ENCODE measurements at places on chromosomes 12 and 14. TPM values are rescaled to one million over a fixed set of nuclear protein-coding genes. Genes with fewer than 3 reads are reported as not detected.

FZD10 gene
- not detected for total RNA-seq

ARMH4 gene
- 0.59 TPM for total RNA-seq

ARHGAP9 gene
- not detected for total RNA-seq

DIO2 gene
- not detected for total RNA-seq

A2M gene
- total RNA-seq: 45.0 TPM

SLC38A4 gene
- total RNA-seq: 0.10 TPM

CYP46A1 gene
- total RNA-seq: 0.15 TPM

TSPAN19 gene
- not detected for total RNA-seq

SCYL2 gene
- total RNA-seq: 32.1 TPM

RPL36AL gene
- 206 TPM for total RNA-seq

LRP1 gene
- 0.40 TPM for total RNA-seq

RNASE1 gene
- 182 TPM for total RNA-seq

CCDC38 gene
- total RNA-seq: 0.15 TPM

PRKD1 gene
- 7.8 TPM for total RNA-seq

FRMD6 gene
- 61.6 TPM for total RNA-seq

ESPL1 gene
- total RNA-seq: 14.8 TPM

RARG gene
- 84.3 TPM for total RNA-seq

TXNDC16 gene
- 3.2 TPM for total RNA-seq

CCDC197 gene
- total RNA-seq: not detected

MRPL51 gene
- total RNA-seq: 121 TPM
